Amniotic epithelial cell (primary cell): ENCODE measurements at places on chromosomes 16 and 17.

- DNase-seq = no peak
Measured at GRCh38 chr17:36680701-36681202, 79.4 kb downstream of the MRM1 start.

DNA sequence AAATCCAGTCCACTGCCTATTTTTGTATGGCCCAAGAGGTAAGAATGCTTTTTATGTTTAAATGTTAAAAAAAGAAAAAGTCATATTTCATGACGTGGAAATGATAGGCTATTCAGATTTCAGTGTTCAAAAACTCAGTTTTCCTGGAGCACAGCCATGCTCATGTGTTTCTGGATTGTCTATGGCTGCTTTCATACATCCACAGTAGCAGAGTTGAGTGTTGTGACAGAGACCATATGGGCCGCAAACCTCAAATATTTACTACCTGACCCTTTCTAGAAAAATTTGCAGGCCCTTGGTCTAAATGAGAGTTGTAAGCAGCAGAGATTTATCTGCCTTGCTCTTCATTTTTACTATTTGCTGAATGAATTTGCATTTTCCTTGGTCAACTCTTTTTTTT is 264.1 kb downstream of the CBLN1 start:
- DNase-seq = no peak

DNA sequence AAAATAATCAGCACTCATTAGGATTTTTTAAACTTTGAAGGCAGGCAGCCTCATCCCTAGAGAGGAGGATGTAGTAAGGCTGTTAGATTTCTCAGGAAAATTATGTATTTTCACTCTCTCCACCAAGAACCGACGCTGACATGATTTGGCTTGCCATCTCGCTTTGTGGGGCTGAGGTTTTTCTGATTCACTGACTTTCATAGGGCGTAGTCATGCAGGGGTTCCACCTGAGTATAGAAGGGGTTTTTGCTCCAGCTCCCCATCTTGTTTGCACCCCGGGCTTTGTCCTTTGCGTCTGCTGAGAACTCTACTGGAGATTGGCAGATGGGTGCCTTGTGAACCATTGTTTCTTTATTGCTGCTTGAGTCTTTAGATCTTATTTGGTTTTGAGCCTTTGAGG is 20.2 kb downstream of the TOM1L1 start:
- DNase-seq = no peak

DNA sequence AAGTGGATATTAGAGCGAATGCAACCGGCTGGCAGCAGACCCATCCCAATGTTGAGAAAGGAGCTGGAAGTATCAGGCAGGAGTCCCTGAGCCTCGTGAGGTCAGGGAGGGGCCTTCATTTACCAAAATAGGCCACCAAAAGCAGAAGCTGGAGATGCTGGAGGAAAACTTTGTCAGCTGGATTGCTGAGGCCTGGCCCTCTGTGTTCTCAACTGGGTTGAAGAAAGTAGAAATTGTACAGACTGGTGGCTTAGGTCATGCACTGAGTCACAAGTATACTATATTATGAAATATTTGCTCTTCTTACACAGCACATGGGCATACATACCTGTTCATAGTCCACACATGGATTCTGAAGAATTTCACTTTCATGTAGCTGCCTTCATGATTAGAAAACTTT is 23.2 kb upstream of the TEKT3 start:
- peak; percentile 27 for DNase-seq

GRCh38 chr17:4332296-4332970 is 34.0 kb downstream of the UBE2G1 start:
- DNase-seq = no peak

- DNase-seq = no peak
Measured at GRCh38 chr17:74380959-74381808, 13.9 kb downstream of the GPR142 start.

DNA sequence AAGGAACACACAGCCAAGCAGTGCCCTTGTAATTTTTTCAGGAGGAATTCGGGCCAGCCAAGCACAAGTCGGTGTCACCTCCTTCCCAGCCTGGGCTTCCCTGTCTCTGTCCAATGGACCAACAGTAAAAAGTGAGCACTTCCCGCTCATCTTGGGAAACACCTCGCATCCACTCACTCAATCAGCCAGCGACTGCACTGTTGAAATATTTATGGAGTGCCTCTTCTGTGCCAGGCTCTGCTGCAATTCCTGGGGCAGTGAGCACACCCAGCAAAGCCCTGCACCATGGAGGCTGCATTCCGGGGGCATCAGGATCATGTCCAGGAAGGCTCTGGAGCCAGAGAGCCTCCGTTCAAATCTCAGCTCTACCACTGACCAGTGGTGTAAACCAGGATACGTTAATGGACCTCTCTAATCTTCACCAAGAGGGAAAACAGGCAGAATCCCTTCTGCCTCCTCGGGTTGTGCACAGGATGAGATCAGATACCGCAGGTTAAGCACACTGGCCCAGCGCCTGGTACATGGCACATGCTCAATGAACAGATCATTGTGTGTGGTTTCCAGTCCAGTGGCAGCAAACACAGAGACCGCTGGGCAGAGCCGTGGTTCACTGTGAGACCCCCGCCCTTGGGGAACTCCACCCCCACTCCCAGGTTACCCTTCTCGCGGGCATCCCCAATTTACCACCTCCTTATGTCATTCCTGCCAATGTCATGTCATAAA is 194.3 kb downstream of the ZNF423 start:
- peak; percentile 11 for DNase-seq

- peak; percentile 97 for DNase-seq
Measured at GRCh38 chr17:76772842-76773525, 35.1 kb downstream of the MFSD11 start.

DNA sequence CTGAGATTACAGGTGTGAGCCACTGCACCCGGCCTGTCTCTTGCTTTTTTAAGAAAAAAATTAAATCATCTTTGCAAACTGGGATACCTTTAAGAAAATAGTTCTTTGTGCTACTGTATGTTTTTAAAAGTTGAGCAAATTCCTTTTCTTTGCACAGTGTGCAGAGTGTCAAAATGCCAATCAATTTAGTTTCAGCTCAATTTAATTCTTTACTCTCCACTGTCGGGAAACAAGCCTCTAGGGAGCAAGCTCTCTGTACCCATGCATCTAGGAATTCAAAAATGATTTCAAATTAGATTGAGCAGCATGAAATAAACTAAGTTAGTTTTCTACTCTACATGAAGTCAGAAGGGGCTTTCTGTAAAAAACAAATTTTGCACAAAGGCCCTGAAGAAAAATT is 141.5 kb upstream of the CORO6 start:
- no peak for DNase-seq

GRCh38 chr16:84260766-84261554 is 21.1 kb upstream of the KCNG4 start:
- no peak for DNase-seq

- peak; percentile 81 for DNase-seq
Measured at GRCh38 chr17:59435238-59435637, 103.8 kb downstream of the YPEL2 start.

- DNase-seq = peak; percentile 90
Measured at GRCh38 chr16:17803625-17804410, 333.1 kb upstream of the XYLT1 start.

GRCh38 chr16:8893976-8894690 is 12.0 kb downstream of the LITAFD start:
- no peak for DNase-seq

DNA sequence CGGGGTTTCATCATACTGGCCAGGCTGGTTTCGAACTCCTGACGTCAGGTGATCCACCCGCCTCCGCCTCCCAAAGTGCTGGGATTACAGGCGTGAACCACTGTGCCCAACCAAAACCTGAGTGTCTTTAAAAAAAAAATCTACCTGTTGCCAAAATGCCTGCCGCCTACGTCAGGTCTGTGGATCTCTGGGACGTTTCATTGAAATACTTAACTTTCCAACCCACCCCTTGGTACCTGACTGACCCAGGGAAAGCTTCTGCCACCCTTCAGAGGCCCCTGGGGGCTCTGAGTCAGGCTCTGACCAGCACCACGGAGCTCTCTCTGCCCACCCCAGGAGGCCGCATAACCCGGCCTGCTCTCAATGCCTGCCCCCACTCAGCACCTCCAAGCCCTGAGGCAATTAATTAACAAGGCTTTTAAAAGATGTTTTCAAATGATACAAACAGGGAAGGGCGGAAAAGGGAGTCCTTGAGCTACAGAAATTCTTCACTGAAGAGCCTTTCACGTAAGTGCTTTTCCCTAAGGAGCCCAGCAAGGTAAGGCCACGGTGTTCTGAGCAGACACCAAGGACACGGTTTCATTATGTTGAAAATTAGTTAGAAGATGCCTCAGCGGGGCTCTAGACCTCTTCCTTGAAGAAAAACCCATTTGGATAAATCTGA is 29.3 kb upstream of the GSG1L start:
- peak; percentile 51 for DNase-seq

DNA sequence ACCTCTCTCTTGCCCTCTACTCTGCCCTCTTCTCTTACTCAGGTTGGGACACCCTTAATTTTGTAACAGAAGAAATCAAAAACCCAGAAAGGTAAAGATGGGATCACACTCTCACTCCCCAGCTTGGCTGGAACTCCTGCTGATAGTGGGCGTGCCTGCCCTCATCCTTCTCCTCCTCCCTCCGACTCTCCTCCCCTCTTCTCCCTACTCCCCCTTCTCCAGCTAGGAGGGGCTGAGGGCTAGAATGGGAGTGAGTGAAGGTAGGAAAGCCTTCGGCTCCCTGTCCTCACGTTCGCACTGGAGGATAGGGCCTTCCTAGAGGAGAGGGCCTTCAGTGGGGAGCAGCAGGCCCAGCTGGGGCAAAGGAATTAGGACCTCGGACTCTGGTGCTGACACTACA is 20.3 kb downstream of the SLC7A6OS start:
- no peak for DNase-seq

- DNase-seq = peak; percentile 49
Measured at GRCh38 chr17:79978548-79978855, 57.2 kb downstream of the TBC1D16 start.

- peak; percentile 33 for DNase-seq
Measured at GRCh38 chr17:45740553-45741330, 43.4 kb upstream of the CRHR1 start.

DNA sequence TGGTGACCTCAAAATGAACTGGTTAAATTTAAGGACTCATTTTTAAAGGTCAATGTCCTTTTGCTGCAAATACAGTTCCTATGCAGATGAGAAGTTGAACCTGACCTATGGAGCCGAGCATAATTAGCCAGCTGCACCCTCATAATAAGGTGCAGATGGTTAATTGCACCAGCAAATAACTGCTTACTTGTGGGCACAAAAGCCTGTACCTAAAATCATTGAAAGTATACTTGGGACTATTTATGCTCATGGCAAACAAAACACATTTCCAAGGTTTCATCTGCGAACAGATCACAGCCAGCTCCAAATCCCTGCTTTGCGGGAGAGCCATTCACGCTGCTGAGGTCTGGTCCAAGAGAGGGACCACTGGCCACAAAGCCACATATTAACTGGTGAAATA is 13.0 kb downstream of the HYDIN start:
- no peak for DNase-seq

GRCh38 chr16:50797456-50797855 is 55.6 kb downstream of the CYLD start:
- DNase-seq = peak; percentile 11

GRCh38 chr17:66538776-66539175 is 236.4 kb downstream of the PRKCA start:
- peak; percentile 32 for DNase-seq

GRCh38 chr17:81546906-81547613 is 5.1 kb downstream of the FAAP100 start:
- no peak for DNase-seq

DNA sequence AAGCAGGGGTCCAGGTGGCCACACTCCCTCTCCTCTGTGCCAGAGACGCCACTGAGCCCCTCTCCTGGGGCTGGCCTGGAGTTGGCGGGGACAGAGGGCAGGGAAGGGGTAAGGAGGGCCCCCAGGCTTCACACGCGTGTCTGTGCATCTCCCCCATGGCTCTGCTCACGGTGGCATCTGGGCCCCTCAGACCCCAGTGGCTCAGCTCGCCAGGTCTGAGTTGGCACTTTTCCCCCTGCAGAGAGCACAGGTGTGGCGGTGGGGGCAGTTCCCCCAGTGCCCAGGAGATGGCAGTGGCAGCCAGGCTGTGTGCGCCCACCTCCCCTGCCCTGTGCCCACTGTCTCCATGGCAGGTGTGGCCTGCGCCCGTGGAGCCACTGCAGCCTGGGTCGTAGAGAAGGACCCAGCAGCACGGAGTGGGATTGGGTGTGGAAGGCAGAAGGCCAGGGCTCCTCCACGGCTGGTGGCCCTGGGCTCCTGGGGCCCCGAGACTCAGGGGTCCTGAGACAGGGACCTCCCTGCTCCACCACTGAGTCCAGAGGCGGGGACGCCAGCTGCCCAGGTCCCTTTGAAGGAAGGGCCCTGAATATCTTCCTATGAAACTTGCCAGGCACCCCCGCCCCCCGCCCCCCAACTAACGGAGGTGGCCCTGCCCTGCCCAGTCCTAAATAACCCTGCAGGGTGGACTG is 4.3 kb upstream of the APRT start:
- DNase-seq = no peak
